GM06990 (cell line): ENCODE measurements at places on chromosomes 5 and 9.

- no peak for DNase-seq
Observed at GRCh38 chr5:102975457-102976182, 144.3 kb downstream of the GIN1 start.

DNA sequence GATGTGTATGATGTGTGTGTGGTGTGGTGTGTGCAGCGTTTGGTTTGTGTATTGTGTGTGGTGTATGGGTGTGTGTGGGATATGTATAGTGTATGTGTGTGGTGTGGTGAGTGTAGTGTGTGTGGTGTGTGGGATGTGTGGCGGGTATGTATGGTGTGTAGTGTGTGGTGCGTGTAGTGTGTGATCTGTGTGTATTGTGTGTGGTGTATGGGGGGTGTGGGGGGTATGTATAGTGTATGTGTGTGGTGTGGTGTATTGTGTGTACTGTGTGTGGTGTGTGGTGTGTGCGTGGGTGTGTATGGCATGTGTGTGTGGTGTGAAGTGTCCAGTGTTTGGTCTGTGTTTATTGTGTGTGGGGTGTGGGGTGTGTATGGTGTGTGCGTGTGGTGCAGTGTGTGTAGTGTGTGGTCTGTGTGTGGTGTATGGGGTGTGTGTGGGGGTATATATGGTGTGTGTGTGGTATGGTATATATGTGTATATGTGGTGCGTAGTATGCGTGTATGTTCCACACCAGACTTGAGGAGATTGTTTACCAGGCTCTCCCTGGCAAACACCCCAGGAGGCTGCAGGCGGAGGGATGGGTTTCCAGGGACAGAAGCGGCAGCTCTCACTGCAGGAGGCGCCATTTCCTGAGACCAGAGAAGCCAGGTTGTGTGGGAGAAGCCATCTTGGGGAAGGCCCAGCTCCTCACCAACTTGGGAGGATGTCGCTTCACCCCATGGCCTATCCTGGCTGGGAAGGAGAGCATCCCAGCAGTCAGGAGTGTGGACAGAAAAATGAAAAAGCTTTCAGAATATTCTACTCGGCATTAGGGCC is 138.1 kb downstream of the NXNL2 start:
- no peak for DNase-seq

- DNase-seq: no peak
Observed at GRCh38 chr5:937151-937924, 44.7 kb downstream of the TRIP13 start.

DNA sequence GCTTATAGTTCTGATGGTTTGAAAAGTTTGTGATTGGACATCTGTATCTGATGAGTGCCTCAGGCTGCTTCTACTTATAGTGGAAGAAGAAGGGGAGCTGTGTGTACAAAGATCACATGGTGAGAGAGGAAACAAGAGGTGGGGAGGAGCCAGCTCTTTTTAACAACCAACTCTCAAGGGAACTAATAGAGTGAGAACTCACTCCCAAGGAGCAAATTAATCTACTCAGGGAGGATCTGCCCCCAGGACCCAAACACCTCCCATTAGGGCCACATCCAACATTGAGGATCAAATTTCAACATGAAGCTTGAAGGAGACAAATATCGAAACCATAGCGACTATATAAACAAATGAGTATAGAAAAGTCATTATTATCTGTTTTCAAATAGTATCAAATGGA is 64.7 kb upstream of the PRLR start:
- DNase-seq: no peak

GRCh38 chr5:57338068-57338867 is 144.3 kb downstream of the ACTBL2 start:
- DNase-seq: no peak

DNA sequence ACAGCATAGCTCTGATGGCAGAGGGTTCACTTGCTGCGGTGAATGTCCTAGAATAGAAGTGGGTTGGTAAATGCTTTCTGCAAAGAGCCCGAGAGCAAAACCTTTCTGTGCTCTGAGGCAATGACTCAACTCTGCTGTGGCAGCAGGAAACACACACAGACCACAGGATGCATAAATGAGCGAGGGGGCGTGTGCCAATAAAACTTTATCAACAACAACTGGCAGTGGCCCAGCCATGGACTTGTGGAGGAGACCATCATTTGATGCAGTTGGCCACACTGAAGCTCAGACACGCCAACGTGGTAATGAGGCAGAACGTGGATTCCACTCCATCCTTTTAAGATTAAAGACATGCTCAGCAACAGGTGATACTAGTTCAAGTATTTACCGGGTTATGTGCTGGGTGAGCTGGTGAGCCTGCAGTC is 6.8 kb downstream of the MRPL36 start:
- DNase-seq: peak; percentile 82

DNA sequence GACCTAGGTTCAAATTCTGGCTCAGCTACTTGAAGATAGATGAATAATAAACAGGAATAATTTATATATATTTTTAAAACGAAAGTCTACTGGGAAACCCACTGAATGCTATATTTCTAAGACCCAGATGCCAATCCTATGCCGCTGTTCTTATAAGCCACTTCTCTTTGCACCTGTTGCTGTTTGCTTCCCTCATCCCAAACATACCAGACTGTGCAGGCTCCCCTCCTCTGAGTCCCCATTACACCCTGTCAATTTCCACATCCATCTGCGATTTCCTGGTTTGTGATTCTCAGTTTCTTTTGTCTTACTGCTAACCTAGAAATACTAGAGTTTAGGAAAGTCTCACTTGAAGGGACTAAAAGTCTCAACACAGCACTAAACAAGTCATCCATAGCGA is 92.8 kb upstream of the CAST start:
- DNase-seq: no peak

DNA sequence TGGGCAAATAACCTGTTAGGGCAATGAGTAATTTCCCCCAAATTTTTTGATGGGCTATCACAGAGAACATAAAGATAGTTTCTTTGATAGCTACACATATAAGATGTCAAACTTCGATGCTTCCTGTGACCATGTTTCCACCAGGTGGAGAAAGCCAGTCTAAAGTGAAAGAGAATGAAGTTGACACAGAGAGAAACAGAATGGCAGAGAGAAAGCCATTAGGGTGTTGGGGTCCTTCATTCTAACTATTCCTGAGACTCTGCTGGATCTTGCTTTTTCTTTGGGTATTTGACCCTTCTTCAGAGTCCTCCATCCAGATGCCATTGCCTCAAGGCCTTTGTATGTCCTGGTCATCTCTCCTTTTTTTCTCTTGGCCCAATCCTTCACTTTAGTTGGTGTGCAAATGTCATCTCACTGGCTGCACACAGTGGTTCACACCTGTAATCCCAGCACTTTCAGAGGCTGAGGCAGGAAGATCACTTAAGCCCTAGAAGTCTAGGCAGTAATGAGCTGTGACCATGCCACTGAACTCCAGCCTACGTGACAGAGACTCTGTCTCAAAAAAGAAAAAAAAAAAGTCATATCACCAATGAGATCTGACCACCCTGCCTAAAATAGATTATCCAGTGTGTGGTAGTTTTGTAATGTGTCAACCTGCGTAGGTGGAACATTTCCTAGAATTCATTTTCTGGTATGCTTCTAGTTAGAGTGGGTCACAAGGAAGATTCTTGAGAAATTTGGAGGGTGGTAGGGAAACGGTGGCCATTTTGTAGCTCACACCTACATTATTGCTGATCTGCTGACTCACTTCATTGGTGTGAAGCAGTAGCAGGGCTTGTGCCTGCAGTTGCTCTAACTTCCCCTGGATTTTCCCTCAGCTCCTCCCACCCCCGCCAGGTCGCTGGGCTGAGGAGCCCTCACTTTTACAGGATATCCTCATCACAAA is 20.8 kb upstream of the KIF2A start:
- DNase-seq: peak; percentile 49

DNA sequence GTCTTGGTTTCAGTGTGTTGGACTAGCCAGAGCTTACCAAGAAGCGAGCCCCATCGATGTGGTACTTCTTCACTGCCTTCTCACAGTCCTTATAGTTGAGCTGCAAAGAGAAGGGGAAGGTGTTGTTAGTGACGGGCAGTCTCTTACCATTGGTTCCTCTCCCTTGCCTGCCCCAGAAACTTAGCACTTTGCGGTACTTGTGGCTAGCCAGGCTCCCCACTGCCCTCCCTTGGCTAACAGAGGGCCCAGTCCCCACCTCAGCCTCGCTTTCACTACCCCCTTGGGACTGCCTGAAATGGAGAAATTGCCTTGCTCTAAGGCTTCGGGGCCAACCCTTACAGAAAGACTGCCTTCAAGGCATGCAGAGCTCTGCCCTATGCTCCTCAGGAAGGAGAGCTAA is 4.3 kb downstream of the LCP2 start:
- peak; percentile 73 for DNase-seq

- DNase-seq: no peak
Observed at GRCh38 chr9:94560237-94560636, 5.4 kb downstream of the PCAT7 start.

DNA sequence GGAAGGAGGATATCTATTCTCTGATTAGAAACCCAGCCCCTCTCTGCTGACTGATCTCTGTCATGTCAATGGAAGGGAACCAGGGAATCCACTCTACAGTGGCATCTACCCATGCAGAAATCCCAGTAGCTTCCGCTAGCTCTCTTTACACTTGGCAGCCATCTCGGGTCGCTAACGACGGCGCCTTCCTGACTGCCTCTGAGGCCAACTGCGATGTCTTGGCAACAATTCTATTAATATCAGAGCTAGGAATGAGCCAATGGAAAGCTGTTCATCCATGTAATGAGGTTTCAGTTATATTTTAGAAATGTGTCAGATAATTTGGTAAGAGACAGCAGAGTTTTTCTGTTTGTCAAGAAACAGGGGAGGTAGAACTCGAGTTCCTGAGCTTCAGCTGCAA is 67.6 kb upstream of the ATP10B start:
- no peak for DNase-seq

DNA sequence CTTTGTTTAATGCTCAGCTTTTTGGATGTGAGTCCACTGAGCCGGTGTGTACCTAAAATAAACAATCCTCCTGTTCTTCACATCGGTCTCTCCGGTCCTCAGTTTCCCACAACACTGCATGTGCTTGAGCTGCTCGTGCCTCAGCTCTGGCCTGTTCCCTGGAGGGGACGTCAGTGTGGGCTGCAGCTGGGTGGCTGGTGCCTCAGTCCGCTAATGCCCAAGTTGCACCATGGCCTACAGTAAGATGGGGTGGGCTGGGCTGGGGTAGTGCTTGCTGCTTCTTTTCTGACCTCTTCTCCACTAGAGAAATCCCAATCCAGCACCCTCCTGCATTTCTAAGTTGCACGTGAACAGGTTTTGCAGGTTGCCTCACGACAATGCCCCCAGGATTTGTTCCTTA is 595 bp upstream of the BTNL9 start:
- no peak for DNase-seq

DNA sequence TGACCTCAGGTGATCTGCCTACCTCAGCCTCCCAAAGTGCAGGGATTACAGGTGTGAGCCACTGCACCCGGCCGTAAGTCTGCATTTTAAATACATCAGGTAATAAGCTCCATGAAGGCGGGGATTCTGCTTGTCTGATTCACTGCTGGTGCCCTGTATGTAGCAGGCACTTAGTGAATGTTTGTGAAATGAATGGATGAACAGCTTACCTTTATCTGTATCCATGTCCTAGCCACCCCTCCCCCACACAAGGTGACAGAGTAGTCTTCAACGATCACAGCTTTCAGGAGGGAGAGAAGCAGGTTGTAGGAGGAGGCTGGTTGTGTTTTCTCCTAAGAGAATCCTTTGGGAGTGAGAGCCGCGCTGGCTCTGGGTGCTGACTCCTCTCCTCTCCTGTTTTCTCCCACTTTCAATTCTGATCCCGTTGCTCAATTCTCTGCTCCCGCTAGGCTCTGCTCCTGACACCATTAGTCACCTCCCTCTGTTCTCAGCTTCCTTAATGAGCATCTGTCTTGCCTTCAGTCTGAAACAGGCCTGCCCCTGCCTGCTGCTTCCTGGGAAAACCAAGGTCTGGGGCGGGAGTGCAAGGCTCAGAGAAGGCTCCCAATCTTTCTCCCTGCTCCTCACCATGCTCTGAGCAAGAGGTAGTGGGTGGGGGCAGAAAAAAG is 88.8 kb upstream of the CTNNA1 start:
- no peak for DNase-seq

- peak; percentile 23 for DNase-seq
Observed at GRCh38 chr5:67315082-67315989, 118.7 kb upstream of the CD180 start.

DNA sequence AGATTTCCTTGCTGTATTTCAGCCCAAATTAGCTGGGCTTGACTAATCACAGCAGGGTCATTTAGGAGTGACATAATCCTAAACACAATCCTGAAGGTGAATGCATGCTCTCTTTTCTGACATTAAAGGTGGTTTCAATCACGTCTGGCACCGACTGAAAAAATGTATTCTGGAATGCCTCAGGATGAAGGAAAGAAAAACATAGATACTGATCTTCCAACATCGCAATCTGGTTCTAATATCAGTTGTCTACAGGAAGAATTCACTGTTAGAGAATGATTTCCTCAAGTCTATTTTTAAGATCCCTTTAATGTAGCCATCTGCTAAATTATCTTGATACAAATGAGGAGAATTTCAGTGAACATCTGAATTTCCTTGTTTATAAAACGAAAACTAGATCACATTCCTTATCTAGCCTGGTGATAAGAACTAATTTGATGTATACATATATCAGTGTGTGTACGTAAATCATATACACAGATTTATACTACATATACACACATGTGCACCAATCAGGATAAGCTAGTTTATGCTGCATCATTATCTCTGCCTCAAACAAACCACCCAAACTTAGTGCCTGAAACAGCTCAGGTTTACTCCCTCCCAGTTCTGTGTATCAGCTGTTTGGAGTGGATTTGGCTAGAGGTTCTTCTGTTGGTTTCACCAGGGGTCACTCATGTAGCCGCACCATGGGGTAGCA is 31.3 kb upstream of the TAS2R1 start:
- DNase-seq: no peak

GRCh38 chr9:74122661-74123060 is 374.5 kb upstream of the RORB start:
- DNase-seq: no peak

- peak; percentile 8 for DNase-seq
Observed at GRCh38 chr5:92907938-92908606, 672.9 kb downstream of the NR2F1-AS1 start.

DNA sequence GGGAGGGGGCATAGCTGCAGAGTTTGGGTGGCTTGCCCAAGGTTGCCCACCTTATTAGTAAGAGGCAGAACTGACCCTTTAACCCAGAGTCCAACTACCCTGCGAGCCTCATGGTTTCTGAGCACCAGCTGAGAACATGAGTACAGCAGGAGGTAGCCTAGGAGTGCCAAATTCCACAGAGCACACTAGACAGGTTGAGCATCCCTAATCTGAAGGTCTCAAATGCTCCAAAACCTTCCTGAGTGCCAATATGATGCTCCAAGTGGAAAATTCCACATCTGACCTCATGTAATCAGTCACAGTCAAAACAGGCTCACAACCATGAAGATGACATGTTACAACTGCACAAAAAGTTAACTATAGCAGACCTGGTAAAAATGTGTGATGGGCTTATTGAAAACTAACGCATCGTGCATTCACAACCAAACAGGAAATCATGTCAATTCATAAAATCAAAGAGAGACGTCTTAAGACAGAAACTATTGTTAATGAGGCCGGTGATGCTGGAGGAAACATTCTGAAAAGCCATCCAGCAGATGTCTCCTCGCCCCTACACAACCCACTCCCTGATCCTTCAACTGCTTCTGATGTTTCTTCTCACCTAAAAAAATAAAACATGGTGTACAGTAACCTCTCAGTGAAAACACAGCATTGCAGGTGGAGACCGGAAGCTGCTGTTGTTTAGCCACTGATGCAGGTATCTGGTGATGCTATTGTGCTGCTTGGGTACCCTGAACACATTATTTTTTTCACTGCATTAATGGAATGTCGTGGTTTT is 25.0 kb downstream of the PTCH1 start:
- DNase-seq: no peak

GRCh38 chr9:36136894-36137391 is 410 bp downstream of the GLIPR2 start:
- DNase-seq: no peak
